ENCODE measurements at places on chromosomes 5 and 9.

DNA sequence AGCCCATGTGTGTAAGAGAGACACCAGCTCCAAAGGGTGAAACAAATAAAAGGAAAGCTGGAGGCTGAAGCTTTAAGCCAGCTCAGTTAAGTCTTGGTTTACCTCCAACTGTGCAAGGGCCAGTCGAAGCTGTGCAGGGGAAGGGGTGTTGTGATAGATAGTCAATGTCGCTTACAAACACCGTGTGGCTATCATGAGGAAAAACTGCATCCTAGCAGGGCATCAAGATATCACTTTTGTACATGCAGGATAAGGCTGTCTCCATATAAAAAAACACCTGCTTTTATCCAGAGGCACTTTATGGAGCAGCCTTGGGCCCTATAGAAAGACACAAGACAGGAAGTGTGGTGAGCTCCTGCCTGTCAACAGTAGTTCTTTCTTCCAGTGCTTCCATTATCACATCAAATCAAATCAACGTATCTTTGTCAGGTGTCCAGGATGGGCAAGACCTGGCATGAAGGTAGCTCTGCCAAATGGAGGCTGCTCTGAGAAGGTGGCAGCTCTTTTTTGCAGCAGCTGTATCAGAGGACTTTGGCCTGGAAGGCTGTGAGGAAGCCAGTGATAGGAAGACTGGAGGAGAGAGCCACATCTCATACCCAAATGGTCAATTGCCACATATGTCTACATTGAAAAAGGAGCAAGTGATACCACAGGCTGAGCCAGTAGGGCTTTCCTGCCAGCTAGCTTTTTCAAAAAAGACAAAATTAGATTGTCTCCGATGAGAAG is 29.3 kb upstream of the SELENOP start:
- no peak for DNase-seq

GRCh38 chr9:126883636-126884035 is 23.2 kb downstream of the ZBTB34 start:
- no peak for DNase-seq

DNA sequence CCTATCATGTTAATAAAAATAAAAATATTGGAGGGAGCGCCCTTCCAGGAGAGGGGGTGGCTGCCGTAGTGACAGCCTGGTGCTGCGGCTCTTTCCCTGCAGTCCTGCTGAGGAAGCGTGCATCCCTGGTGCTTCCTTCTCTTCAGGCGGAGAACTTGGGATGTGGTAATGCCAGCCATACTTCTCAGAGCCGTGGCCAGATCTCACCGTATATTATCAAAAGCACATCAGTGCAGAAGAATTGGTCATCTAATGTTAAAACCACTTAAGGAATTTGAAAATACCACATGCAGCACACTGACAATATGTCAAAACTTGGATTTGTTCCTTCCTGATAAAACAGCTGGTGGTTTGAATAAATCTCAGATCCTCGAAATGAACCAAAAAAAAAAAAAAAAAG is 17.7 kb downstream of the C9orf40 start:
- DNase-seq = no peak

GRCh38 chr5:177124486-177124991 is 9.0 kb upstream of the NSD1 start:
- no peak for DNase-seq

DNA sequence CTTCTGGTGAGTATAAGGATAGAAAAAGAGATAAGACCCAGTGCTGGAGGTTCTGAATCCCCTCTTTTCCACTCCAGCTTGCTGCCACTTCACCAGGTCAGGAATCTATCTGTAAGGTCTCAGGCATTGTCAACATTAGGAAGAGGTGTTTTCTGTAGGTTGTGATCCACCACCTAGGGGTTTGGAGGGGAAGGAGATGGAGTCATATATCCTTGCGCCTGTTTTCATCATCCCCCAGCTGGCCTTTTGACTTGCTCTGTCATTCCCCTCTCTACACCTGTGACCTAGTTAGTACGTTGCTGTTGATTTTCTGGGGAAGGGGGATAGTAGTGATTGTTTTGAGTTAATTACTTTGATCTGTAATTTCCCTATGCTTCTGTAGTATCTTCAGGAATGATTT is 20.5 kb downstream of the SPINK5 start:
- no peak for DNase-seq

- DNase-seq = no peak
Observed at GRCh38 chr9:36764364-36765076, 191.8 kb downstream of the MELK start.

DNA sequence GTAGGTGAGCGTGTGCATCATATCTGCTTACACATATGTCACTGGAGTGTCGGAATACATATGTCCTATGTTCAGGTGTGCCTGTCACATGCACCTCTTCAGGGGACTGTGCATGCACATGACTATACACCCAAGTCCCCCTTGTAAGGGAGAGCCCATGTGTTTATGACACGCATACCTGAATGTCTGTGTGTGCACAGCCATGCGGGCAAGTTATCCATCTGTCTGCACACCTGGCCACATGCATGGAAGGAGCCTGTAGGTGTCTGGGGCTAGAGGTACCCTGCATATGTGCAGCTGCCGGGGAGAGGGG is 622 bp upstream of the RGS14 start:
- no peak for DNase-seq

DNA sequence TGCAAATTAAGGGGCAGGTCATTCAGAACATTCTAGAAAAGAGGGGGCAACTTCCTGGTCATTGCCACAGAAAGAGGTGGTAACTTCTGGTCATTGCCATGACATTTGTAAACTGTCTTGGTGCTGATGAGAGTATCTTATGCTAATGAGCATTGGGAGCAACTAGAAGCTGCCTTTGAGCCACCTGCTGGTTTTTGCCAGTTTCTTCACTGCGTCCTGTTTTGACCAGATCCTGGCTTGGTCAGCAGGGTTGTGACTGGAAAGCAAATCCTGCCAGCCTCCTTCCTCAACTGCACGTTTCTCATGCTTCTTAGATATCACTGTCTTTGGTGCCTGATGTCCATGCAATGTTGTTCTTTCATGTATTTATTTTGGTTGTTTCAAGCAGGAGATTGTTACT is 53.2 kb upstream of the SPATA31C2 start:
- DNase-seq = no peak

All from head of caudate nucleus (tissue), 42 donors.